ENCODE measurements at places on chromosomes 6 and 20.

- no peak for DNase-seq
Measured at GRCh38 chr6:3913958-3914337, 64.8 kb downstream of the FAM50B start.

- DNase-seq: no peak
Measured at GRCh38 chr6:111220383-111221031, 133.2 kb downstream of the SLC16A10 start.

- DNase-seq: peak; percentile 33
Measured at GRCh38 chr6:5670811-5671561, 335.7 kb downstream of the NRN1 start.

DNA sequence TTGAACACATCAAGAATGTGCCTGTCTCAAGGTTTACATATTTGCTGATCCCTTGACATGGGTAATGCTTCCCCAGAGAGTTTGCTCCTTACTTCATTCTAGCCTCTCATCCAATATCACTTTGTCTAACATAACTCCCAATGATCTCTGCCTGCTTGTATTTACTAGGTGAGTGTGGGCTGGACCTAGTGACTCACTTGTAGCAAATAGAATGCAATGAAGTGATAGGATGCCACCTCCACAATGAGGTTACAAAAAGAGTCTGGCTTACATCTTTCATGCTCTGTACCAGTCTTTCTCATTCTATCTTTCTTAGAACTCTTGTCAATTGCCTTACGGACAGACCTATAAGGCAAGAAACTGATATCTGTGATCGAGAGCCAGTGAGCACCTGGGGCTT, 44.9 kb upstream of the TMEM200A start:
- DNase-seq: no peak

DNA sequence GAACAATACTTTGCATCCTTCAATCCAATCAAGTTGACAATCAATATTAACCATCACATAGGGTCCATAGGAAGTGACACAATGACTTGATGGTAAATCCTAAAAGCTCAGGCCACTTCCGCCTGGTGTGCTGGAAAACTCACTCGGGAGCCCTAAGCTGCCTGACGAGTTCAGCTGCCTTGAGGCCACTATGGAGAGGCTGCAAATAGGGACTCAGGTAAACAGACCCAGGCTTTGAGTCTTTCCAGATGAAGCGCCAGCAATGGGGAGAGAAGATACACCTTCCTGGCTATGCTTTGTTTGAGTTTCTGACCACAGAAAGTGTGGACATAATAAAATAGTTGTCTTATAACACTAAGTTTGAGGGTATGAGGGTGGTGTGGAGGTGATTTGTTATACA, 112.6 kb downstream of the GPR63 start:
- DNase-seq: no peak

GRCh38 chr6:147201885-147202515, 2.2 kb upstream of the STXBP5 start:
- DNase-seq: peak; percentile 25

- no peak for DNase-seq
Measured at GRCh38 chr20:57544838-57545564, 15.9 kb upstream of the PCK1 start.

- DNase-seq: no peak
Measured at GRCh38 chr20:42112161-42112560, 494.0 kb upstream of the CHD6 start.

DNA sequence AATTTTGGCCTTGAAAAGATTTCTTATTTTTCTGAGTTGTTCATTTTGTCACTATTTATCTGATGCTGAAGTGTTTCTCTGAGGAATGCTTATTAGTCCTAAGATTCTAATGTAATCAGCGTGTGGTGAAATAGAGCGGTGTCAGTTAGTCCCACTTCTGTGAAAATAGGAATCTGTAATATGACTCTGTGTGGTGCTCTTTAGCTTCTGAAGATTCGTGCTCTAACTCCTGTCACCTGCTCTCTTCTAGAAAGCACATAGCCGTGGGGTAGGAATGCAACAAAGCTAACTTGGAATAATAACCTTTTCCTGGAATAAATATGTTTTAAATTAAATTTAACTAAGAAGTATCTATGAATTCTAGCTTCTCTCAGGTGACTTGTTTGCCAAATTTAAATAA, 90.4 kb downstream of the BCKDHB start:
- DNase-seq: no peak

- DNase-seq: no peak
Measured at GRCh38 chr20:54090230-54091119, 20.1 kb upstream of the BCAS1 start.

- no peak for DNase-seq
Measured at GRCh38 chr6:43459535-43459934, 4.2 kb upstream of the DLK2 start.

DNA sequence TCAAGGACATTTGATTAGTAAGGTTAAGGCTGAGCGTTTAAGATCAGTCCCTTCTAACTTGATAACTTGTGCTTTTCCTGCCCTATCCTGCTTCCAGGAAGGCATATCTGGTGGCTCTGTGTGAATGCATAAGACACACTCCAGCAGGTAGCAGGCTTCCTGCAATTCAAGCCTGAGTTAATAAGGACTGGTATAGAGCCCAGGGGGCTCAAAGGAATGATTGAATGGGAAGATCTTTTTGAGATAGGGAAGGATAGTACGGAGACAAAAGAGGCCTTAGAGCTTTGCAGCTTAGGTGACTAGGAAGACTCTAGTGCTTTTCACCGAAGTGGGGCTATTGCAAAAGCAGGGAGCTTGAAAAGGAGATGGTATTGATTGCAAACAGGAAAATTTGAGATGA, 307.1 kb downstream of the GRIK2 start:
- DNase-seq: no peak

DNA sequence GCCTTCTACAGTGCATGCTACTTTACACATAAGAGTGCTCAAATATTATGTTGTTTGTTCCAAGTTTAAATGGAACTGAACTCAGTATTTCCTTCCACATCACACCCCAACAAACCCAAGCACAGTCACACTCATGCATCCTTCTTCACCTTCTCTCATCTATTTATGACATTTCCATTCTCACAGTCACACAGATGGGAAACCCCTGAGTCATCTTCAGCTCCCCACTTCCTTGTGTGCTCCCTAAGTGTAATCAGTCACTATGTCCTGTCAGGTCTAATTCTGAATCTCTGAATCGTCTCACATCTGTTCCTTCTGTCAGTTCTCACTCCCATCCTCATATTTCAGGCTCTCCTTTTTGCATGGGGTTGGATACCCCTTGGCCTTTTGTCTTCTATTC, 96.0 kb downstream of the RIMS1 start:
- no peak for DNase-seq

- no peak for DNase-seq
Measured at GRCh38 chr20:63027922-63028389, 21.2 kb upstream of the BHLHE23 start.

DNA sequence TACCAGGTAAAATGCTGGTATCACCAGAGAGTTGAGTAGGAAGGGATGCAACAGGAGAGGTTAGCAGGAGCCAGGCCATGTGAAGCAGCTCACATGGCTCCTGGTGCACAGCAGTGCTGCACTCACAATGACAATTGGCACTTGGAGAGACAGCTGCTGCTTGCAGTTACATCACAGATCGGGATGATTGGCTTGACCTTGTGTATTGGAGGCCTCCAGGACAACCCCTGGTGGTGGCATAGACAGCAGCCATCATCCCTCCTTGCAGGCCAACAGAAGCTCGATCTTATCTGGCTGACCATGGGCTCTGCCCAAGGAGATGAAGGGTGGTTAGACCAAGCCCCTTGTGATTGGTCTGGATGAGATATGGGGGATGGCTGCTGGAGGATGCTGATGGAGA, 73.0 kb downstream of the EYA2 start:
- DNase-seq: no peak

GRCh38 chr6:1153696-1154245, 158.1 kb upstream of the FOXQ1 start:
- no peak for DNase-seq

GRCh38 chr20:44736170-44737021, 9.3 kb upstream of the KCNK15 start:
- DNase-seq: peak; percentile 70

- no peak for DNase-seq
Measured at GRCh38 chr20:21609221-21609620, 95.4 kb upstream of the NKX2-2 start.

- DNase-seq: no peak
Measured at GRCh38 chr6:37840940-37841300, 21.4 kb downstream of the ZFAND3 start.

DNA sequence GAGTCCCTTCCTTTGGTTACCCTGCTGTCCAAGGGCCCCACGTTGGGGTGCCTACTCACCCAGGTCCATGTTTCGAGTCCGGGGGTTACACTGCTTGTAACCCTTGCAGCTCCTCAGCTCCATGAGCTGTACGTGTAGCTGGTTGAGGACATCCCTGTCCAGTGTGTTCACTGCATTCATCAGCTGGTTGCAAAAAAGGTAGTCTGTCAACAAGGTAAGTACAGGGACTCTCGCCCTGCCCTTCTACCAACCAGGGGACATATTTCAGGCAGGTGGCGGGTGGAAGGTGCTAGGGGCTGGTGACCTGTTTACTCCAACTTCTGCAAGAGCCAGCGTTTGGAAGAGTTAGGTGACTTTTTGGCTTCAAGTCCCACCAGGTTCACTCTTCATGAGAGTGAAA, 123.6 kb downstream of the SULF2 start:
- no peak for DNase-seq

DNA sequence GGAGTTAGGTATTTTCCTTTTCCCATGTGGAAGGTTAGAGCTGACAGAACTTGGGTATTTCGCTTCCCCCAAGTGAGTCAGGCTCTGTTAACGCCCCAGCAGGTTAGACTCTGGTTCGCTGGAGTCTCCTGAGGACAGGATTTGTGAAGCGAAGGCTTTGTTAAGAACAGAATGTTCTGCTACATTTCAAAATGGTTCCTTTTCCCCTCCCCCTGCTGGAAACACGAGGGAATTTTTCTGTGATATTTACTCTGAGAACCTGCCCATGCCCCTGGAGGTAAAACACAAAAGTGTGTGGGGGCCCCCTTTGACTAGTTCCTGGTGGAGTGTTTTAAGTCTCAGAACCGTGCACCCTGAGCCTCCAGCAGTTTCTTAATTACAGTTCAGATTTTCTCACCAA, 731.4 kb upstream of the CITED2 start:
- DNase-seq: no peak

- peak; percentile 91 for DNase-seq
Measured at GRCh38 chr20:51462566-51463276, 79.8 kb downstream of the NFATC2 start.

Data from femur (tissue), 1 donor.